ENCODE measurements at places on chromosomes 3 and 15.

- no peak for DNase-seq
- no peaks in the 10 kb centered on the region for H3K36me3 ChIP-seq
- peaks cover 2% of the 10 kb centered on the region for H3K27me3 ChIP-seq
- H3K4me1 ChIP-seq, result no peaks in the 10 kb centered on the region
- H3K4me3 ChIP-seq, result no peak overlapping the region
These were observed 150.7 kb downstream of the TMCO5A start for GRCh38 chr15:38085114-38085513.

- H3K27ac ChIP-seq, result no peak overlapping the region
- no peak overlapping the region for H3K4me3 ChIP-seq
- DNase-seq, result no peak
- no peaks in the 10 kb centered on the region for H3K4me1 ChIP-seq
- no peaks in the 10 kb centered on the region for H3K27me3 ChIP-seq
- H3K36me3 ChIP-seq, result no peaks in the 10 kb centered on the region
These were observed 34.9 kb downstream of the GRIP2 start for GRCh38 chr3:14505001-14505802.

DNA sequence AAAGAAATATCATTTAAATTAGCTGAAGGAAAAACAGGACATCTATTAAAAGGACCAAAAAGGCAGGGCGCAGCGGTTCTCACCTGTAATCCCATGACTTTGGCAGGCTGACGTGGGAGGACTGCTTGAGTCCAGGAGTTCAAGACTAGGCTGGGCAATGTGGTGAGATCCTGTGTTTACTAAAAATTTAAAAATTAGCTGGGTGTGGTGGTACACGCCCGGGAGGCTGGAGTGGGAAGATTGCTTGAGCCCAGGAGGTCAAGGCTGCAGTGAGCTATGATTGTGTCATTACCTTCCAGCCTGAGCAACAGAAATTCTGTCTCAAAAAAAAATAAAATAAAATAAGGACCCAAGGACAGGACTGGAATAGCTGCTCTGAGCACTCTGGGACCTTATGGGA is 16.2 kb upstream of the HERC1 start:
- no peak overlapping the region for H3K27ac ChIP-seq
- no peaks in the 10 kb centered on the region for H3K4me1 ChIP-seq
- no peak for DNase-seq

- H3K4me3 ChIP-seq, result no peak overlapping the region
- H3K27ac ChIP-seq, result no peak overlapping the region
- no peak for DNase-seq
- no peaks in the 10 kb centered on the region for H3K27me3 ChIP-seq
- no peaks in the 10 kb centered on the region for H3K36me3 ChIP-seq
- H3K4me1 ChIP-seq, result no peaks in the 10 kb centered on the region
These were observed 226.7 kb upstream of the ALCAM start for GRCh38 chr3:105139881-105140560.

DNA sequence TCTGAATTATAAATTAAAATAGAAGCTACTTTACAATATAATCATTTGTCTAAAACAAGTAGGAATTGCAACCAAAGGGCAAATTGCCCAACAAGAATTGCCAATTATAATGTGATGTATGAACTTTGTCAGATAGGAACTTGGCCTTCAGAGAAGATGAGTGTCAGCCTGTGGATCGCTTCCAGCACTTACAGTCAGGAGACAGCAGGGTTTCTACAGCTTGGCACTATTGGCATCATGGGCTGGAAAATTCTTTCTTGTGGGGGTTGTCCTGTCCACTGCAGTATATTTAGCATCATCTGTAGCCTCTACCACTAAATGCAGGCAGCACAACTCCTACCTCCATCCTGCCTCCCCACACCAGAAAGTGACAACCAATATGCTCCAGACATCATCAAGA is 48.1 kb upstream of the CRBN start:
- DNase-seq, result no peak
- no peaks in the 10 kb centered on the region for H3K36me3 ChIP-seq
- no peak overlapping the region for H3K27ac ChIP-seq

All from Panc1 (cell line).